ENCODE measurements at places on chromosomes 5 and 9.

DNA sequence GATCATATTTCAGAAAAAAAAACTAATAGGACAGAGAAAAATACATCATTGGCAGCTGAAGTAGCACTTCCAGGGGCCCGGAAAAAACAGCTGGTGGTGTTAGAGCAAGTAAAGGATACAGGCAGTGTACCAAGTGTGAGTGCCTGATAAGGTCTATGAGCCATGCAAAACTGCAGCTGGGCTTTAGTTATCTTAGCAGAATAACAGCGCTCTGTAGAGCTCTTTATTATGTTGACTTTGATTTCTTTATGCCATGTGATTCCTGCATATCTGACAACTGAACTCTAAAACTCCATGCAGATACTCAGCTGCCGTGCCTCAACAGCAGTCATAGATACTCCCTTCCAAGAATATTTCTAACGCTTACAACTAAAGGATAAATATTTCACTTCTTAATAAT lies 119.5 kb downstream of the CAAP1 start:
- no peak for DNase-seq

DNA sequence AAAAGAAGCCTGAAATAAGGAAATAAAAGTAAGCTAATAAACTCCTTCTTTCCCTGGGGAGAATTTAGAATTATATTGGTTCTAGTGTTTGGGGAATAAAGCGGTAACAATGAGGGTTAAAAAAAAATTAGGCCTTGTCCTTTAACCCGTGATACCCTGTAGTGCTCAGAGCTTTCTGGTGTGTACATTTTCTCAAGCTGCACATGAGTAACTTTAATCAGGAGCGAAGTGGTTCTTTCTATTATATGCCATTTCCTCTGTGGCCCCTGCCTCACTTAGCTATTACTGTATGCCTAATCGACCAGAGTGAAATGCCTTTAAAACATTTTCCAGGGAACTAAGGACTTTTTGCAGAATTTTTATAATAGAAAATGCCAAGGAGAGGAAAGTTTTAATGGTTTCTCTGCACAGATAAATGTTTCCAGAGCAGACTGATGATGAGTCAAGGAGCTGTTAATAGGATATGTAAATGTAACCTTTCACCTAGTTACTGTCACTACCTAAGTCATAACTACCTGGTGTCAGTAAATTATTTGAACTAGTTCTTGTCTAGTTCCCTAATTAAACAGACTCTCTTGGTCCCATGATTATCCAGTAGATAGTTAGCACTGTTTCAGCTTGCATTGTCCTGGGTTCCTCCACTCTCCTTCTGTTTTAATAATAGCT lies 7.6 kb downstream of the PAM start:
- DNase-seq = peak; percentile 27

- no peak for DNase-seq
Observed at GRCh38 chr9:72137697-72138365, 11.4 kb upstream of the GDA start.

DNA sequence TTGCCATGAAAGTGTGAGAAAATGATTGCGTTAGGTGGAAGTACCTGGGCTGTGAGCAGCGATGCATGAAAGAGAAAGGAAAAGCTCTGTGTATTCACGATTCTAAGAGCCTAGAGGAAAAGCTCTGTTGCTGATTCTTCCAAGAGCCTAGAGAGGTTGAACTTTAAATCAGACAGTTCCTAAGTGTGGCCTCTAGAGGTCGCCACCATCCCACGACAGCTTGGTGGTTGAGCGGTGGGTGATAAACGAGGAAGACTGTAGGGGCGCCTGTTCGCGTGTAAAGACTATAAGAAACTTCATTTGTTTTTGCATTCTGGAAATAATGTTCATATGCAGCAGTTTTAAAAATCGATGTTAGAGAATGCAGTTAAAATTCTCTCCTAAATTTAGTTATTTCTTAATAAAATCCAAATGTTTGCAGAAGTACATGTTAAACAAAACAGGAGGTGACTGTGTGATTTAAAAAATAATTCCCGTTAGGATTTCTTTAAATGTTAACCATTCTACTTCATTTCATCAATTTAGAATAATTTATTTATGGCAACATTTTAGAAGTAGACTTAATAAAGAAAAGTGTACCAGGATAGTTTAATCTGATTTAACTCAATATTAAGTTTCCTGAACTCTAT lies 107.7 kb downstream of the TENT4A start:
- DNase-seq = no peak

DNA sequence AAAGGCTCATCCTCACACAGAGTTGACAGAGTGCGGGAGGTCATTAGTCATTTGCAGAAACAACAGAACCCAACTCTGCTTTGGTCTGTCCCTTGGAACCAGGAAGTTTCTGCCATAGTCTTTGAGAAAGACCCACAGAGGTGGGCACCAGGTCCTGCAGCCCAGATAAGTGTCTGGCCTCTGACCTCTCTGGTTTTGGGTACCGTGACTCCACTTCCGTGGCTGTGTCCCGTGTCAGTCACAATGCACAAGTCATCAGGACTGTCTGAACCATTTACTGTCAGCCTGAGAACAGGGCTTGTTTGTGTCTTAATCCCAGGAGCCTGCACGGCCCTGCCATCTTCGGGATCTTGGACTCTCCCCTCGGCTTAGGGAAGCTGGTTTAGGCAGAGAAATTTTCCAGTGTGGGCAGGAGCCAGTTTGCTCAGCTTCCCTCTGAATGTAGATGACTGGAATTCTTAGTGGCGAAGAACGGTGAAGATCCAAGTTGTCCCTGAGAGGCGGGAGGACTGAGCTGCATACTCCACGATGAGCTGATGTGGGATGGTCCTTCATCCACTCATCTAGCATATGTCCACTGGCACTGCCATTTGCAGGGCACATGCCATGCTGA lies 11.9 kb downstream of the GSN start:
- no peak for DNase-seq

DNA sequence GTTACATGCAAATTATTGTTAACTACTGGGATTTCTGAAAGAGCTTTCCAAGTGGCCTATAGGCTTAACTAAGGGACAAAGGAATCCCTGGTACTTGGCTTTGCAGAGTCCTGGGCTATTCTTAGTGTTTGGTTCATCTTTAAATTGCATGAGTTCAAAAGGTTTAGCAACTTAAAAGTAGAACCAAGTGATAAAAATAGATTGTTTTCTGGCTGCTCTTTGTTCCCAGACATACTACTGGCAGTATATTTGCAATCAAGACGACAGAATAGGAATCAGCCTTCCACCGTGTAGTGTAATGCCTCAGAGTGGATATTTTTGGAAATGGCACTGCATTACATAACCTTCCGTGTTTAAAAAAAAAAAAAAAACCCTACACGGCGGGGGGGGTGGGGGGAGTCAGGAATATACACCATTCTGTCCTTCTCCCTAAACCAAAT lies 1.0 kb downstream of the NREP start:
- DNase-seq = no peak
